Epithelial cell of umbilical artery (primary cell): ENCODE measurements at places on chromosomes 13 and 19. TPM values are rescaled to one million over a fixed set of nuclear protein-coding genes. Genes with fewer than 3 reads are reported as not detected.

Gene CCDC8
- total RNA-seq, result 2.9 and 6.2 TPM in 2 replicates

Gene ZNF418
- total RNA-seq, result 1.6 and 2.1 TPM in 2 replicates

Gene UTP14C
- total RNA-seq, result 9.7 and 13.2 TPM in 2 replicates

Gene ZNF726
- total RNA-seq, result 1.6 and 2.7 TPM in 2 replicates
